ENCODE measurements at places on chromosomes 5 and 9.

DNA sequence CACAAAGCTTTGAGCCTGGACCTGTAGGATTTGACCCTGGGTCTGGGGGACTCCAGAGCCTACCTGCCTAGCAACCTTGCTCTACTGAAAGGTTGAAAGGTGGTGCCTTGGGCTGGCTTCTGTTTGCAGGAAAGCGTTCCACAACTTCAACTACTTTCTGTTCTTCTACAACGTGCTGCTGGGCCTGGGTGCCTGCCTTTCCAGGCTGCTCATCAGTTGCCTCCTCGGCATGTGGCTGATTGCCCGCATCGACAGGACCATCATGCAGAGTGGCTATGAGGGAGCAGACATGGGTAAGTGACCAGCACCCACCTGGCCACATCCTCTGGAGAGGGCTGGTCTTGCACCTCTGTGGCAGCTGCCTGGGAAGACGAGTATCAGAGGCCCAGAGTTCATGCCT is 13.6 kb upstream of the CCDC180 start:
- no peak for DNase-seq

DNA sequence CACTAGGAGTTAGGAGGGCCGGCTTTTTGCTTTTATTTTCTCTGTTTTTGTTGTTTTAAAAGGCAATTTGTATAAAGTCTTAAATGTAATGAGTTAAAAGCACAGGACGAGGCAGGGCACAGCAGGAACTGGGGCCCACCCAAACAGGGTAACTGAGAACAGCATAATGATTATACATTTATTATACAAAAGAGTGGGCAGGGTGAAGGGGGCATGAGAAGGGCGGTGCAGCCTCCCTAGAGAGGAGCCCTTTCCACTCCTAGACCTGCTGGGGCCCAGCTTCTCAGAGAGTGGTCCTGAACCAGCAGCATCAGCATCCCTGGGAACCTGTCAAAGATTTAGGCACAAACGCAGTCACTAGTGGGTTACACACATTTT is 438.0 kb downstream of the AGTPBP1 start:
- no peak for DNase-seq

DNA sequence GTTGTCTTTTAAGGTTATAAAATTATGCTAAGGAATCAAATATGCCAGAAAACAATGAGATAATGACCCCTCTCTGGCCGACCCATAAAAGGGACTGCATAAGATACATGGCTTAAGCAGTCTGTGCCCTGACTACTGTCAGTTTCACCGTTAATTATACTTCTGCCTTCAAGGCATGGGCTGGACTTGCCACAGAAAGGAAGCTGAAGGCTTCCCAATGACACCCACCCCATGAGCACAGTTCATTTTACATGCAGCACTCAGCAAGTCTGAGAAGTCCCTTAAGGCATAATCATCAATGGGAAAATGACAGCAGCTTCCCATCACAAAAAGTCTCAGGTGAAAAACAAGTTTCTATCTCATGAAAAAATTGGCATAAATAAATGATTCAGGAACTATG is 175.6 kb downstream of the GLIS3 start:
- DNase-seq: no peak

DNA sequence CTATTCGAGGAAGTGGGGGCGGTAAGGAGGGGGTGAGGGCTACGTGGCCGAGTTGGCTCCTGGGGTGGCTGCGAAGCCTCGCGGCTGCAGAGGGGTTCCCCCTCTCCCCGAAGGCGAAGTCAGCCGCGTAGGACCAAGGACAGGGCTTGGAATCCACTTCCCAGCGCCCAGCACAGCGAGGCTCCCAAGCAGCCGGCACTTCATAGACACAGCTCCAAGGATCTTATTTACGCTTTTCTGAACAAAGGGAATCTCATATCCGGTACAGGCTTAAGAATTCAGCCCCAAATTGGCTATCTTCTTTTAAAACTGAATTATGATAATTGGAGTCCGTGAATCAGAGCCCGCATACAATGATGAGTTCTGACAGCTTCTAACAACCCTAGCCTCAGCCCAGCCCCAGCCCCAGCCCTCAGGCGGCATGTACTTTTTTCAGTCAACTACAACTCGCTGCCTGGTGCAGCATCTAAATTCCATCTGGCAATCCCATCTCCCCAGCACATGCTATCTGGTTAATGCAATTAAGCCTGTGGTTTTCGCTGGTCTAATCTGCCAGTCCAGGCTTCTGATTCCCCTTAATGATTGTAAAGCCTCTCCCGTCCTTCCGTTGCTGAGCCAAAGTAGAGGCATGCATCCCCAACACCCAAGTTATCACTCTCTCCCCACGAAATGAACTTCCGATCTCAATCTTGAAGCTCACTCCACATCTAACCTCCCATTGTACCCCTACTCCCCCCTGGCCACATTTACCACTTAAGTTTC is 1.0 kb downstream of the ELAVL2 start:
- DNase-seq: peak; percentile 17

DNA sequence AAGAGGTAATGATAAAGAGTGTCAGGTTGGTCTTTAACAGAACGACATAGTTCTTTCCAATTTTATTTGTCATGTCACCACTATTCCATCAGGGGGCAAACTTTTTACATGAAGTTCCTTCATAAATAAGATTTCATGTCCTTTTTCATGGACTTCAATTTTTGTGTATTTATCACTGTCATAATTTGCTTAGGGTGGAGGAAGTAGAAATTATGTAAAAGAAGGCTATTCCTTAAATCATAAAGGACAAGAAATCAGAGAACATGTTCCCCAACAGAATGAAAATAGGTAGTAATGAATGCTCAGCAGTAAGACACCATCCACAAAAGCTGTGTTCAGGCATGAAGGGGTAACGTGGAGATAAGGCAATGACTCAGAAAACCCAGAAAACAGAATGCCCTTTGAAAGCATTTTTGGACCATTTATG is 72.7 kb downstream of the ZFAND5 start:
- peak; percentile 17 for DNase-seq

Measured in NCI-H510A treated with DMSO at 0.1 percent for 48 hours (cell line).